ENCODE measurements at places on chromosomes 7 and 10.

GRCh38 chr7:35988105-35988504 lies 164.9 kb upstream of the EEPD1 start:
- no peak for DNase-seq

- DNase-seq, result peak; percentile 76
Measured at GRCh38 chr10:122163174-122164022, 107.7 kb upstream of the BTBD16 start.

- DNase-seq, result no peak
Measured at GRCh38 chr10:114384181-114384580, 20.1 kb downstream of the AFAP1L2 start.

- no peak for DNase-seq
Measured at GRCh38 chr7:7662527-7662926, 22.0 kb downstream of the UMAD1 start.

GRCh38 chr10:33542752-33543505 lies 208.5 kb upstream of the NRP1 start:
- no peak for DNase-seq

- DNase-seq, result no peak
Measured at GRCh38 chr7:12322284-12322902, 81.3 kb downstream of the VWDE start.

GRCh38 chr7:88363249-88363648 lies 56.6 kb upstream of the STEAP4 start:
- DNase-seq, result no peak

- no peak for DNase-seq
Measured at GRCh38 chr10:132708936-132709335, 77.0 kb downstream of the NKX6-2 start.

DNA sequence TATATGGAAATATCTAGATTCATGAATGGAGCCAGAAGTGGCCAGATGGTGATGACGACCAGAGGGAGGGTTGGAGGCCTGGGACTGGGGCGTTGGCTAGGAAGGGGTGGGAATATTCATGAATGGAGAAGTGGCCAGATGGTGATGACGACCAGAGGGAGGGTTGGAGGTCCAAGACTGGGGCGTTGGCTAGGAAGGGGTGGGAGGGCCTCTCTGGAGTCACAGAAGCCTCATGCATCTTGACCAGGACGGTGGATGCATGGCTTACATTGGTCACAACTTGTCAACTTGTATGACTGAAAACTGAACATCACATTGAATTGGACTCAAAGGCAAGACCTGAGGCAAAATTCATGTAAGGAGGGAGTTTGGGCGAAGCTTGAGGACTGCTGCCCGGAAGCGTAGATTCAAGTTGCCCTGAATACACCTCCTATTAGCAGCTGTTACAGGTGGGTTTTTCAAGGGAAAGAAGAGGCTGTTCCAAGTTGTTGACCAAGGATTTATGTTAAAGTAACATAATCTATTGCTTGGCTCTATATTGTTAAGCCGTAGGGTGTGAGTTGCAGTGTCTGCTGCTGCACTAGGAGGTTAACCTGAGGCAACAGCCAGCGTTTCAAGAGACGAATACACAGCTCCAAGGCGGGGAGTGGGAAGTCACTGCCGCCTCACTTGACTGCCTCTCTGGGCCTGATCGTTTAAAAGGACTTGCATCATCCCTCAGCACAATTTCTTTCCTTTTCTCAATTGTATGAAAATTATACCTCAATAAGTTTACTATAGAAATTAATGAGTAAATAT lies 55.1 kb upstream of the FAM20C start:
- DNase-seq, result no peak

DNA sequence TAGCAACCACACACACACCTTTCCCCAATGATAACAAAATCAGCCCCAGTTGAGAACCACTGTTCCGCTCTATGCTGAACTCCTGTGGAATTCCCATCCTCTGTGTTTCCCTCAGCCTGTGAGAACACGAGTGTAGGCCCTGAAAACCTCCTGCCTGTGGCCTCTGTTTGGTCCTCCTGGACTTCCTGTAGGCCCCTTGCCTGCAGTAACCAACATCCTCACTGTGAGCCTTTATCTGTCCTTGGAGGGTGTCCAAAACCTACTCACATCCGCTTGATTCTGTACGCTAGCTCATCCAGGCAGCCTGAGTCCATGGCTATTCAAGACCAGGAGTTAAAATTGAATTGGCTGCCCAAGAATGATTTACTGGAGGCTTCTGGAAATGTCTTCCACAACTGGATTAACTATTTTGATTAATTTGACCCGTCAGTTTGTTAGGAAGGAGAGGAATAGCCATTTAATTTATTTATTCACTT lies 149.8 kb downstream of the AKR1D1 start:
- DNase-seq, result no peak

GRCh38 chr10:132945894-132946255 lies 3.5 kb upstream of the CFAP46 start:
- DNase-seq, result no peak

GRCh38 chr7:15798081-15798480 lies 111.6 kb upstream of the MEOX2 start:
- DNase-seq, result no peak

DNA sequence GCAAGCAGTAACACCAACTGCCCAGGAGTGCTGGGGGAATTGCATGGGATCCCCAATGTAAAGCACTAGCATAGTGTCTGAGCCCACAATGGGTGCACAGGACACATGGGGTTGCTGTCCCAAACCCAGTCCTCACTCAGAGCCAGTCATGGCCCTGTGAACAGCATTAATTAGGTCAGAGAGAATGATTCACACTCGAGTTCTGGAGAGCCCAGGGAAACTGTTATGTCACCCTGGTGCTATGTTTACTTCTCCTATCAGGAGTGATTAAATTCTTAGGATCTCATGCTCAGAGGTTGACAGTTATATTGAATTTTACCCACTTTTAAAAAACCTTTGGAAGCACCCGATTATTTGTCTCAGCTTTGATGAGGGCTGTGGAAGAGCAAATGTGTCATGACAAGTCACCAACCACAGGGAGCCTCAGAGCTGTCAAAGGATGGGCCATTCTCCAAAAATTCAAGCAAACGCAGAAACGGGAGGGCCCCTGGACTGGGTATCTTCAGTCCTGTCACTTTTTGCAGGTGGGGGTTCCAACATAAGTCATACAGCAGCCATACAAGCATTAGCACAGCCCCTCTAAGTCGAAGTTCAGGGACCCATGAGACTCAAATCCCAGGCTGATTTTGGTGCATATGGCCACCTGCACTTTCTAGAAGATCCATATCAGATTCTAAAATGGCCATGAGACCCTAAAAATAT lies 1.3 kb upstream of the RASSF4 start:
- DNase-seq, result no peak

DNA sequence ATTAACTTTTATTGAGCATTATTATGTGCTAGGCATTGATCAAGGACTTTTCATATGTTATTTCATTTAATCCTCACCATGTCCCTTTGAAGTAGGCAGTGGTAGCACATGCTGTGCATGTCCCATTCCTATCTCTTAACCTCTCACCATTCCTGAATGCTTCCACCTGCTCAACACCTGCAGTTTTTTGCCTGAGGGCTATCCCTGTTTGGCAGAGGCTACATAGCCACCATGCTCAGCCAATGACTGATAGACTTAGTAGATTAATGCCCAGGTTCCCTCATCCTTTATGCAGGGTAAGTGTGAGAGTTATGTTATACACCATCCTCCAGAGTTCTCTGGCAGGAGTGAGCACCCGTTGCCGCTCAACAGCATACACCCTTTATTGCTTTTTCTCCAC lies 387.8 kb downstream of the BBS9 start:
- no peak for DNase-seq

- DNase-seq, result peak; percentile 40
Measured at GRCh38 chr7:115910541-115911164, 119.9 kb downstream of the TFEC start.

DNA sequence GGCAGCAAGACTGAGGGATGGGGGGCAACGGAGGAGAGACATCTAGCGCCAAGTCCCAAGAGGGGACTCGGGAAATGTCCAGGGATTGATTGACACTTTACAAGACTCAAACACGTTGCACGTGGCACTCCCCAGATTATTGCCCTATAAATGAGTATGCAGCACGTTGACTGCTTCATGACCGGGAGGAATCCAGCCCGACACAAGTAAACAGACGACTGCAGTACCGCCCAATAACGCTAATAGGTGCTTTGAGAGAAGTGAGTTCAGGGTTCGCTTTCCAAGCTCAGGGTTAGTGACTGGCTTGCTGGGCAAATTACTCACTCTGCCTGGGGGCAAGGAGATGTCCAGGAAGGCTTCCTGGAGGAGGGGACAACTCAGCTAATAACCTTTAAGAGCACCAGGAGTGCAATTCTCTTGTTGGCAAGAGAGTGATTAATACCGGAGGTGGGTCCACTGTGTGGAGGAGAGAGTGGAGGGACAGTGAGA lies 73.3 kb upstream of the MYL10 start:
- no peak for DNase-seq

- no peak for DNase-seq
Measured at GRCh38 chr7:44182827-44183226, 6.4 kb downstream of the GCK start.

DNA sequence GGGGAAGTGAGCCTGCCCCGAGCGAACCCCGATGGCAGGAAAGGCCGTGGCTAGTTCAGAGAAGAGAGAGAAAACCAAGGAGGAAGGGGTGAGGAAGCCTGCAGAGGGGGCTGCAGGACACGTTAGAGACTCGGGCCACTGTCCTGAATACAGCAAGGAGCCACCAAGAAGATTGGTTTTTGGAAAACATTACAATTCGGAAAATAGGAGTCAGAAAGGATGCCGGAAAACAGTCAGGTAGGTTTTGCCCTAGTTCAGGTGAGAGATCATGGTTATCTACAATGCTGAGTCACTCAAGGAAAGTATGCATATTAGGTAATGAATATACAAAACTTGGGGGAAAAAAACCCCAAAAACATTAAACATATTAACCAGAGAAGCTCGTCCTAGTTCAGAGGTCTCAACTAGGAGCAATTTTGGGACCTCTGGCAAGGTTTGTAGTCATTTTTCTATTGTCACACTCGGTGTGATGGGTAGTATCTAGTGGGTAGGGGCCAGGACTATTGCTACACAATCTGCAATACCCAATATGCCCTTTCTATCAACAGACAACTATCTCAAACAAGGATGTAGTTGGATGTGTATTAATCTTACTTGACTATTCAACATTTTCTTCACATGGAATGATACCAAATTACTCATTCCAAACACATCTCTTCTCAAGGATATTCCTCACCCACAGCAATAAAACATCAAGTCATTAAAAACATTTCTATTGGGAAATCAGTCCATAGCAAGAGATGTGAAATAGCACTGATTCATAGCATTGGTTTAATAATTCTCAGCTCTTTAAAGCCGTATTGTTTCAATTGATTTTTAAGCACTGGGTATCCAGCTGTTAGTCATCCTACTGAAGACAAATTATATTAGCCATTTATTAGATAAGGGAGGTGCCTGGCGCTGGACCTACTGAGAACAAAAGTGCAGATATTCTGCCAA lies 74.4 kb upstream of the RSU1 start:
- no peak for DNase-seq

- peak; percentile 27 for DNase-seq
Measured at GRCh38 chr7:143263266-143264195, at the start of gene GSTK1. TSS of gene GSTK1 (plus strand) at chr7:143263441. CDS start at chr7:143263514, 73 bp downstream.

GRCh38 chr10:92103376-92104090 lies 180.0 kb downstream of the BTAF1 start:
- no peak for DNase-seq

DNA sequence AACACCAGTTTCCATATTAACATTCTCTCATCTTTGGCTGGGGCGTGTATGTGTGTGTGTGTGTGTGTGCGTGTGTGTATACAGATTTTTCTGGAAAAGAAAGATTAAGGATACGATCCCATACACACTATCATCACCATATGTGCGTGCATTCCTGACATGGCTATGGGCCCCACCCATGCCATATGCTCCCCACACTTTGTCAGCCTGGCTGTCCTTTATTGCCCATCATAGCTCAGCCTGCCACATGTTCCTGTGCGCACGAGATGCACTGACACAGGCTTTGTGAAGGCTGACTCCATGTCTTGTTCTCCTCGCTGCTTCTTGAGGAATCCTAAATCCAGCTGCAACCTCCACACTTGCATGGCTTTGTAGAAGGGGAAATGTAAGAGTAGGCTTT lies 984.1 kb downstream of the LRMDA start:
- DNase-seq, result no peak

- DNase-seq, result no peak
Measured at GRCh38 chr7:100854146-100854895, 1.8 kb downstream of the SLC12A9 start.

GRCh38 chr10:133031541-133032125 lies 56.1 kb upstream of the ADGRA1 start:
- no peak for DNase-seq

DNA sequence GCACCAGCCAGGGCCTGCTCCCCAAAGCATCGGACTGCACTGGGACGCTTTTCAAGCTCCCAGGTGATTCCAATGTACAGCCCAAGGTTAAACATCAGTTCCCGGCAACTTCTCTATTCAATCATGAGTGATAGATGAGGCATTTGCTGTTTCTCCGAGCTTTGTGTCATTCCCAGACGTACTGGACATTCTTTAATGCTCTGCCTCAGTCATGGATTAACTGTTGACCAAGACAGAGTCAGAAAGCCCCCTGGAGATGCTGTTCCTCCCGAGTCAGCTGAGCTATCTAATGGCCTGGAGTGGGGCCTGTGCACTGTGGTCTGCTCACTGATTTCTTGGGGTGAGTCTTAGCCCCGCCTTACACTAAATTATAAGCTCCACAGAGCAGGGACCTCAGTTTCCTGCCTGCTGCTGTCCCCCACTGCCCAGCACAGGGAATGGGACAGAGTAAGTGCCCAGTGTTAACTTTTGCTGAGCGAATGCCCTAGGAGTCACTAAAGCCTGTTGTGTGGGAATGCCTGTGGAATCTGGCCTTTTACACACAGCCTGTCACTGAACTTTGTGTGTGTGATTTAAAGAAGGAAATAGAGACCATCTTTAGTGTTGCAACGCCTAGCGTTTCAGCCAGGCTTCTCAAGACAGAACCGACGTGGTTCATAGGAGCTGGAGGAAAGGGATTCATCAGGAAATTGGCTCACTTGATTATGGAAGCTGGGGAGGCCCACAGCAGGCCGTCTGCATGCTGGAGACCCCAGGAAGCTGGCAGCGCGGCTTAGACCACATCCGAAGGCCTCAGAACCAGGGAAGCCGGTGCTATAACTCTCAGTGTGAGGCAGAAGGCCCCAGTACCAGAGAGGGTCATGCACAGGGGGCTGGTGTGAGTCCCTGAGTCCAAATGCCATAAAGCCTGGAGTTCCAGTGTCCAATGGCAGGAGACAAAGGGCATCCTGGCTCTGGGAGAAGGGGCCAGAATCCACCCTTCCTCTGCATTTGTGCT lies 29.3 kb upstream of the RNF32 start:
- no peak for DNase-seq

- no peak for DNase-seq
Measured at GRCh38 chr10:62023329-62023728, 121.8 kb downstream of the ARID5B start.

GRCh38 chr10:118694848-118695247 lies 59.9 kb downstream of the CACUL1 start:
- DNase-seq, result no peak

DNA sequence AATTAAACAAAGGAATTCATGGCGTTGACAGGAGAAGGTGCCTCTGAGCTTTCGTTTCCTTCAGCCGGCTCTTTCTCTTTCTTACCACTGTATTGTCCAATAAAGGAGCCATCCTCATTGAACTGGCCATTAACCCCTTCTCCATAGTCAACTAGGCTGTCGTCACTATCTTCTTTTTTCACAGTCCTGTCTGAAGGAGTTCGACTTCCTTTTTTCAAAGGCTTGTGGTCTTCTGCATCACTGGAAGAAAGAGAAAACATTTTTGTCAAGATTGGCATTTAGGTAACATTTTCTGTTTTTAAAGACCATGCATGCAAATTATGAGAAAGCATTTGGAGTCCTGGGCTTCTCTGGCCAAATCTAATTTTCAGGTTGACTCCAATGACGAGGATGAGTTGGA lies 19.7 kb upstream of the LAMB4 start:
- DNase-seq, result no peak

Data from NCI-H1436 (cell line).